Ureter (tissue), 1 donor: ENCODE measurements at places on chromosomes 12 and 14.

GRCh38 chr14:104799244-104800014, 1.5 kb upstream of the ZBTB42 start:
- no peak for DNase-seq

GRCh38 chr12:77442633-77443032, 377.3 kb upstream of the E2F7 start:
- no peak for DNase-seq

DNA sequence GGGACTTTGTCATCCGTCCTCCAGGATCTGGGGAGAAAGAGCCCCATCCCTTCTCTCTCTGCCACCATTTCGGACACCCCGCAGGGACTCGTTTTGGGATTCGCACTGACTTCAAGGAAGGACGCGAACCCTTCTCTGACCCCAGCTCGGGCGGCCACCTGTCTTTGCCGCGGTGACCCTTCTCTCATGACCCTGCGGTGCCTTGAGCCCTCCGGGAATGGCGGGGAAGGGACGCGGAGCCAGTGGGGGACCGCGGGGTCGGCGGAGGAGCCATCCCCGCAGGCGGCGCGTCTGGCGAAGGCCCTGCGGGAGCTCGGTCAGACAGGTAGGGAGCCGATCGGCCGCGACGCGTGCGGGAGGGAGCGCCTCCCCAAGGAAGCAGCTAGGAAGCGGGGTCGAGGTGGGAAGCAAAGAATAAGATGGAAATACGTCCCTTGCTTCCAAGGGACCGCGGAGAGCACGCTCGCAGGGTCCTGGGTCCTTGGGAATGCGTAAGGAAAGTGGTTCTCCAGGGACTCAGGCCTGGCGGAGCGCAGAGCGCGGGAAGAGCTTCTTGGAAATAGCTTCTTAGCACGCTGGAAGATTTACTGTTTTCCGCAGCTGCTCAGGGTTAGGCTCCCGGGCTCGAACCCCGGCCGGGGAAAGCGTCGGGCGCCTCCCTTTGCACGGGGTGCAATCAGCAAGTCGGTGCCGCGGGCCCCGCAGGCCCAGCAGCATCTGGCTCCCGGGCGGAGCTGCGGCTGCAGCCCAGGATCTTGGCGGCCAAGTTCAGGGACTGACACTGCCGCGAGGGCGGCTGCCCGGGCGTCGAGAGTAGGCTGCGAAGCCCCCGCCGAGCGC, 457 bp downstream of the SOCS2 start:
- DNase-seq, result peak; percentile 46

DNA sequence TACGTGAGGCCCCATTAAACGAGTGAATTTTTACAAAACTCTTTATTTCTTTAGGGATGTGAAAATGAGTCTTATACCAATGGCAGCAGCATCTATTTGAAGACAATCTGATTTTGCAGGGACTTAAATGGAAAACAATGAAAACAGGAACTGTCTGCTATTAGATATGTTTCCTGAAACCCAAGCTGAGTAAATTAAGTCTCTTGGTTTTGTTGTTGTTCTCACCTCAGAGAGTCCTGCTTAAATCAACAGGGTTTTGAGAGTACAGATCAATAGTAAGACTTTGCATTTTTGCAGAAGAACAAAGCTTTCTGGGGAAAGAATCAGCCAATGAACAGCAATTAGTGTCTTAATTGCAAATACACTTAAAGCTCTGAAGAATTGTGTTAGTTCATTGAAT, 39.1 kb upstream of the LGR5 start:
- no peak for DNase-seq

DNA sequence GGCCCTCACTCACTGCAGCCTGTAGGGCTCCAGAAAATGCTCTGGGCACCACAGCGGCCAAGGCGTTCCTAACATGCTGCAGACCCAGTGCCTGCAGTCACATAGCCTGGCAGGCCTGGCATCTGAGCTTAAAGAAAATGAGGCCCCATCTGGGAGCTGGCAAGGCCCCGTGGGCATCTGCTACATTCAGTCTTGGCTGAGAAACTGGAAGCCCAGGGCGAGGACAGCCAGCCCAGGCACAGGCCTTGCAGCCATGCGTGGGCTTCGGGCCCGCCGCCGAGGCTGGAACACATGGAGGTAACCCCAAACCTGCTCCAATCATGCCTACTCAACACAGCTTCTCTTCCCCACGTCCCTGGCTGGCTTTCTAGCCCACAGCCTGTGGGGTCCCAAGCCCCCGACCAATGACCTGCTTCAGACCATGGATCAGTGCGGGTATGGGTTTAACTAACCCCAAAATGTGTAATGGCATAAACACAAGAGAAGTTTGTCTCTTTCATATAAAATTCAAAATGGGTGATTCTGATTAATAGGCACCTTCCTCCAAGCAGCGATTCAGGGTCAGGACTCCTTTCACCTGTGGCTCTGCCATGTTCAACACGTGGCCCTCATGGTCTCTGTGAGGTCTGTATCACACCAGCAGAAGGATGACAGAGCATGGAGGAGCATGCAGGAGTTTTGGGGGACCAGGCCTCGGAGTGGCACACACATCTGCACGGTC, 6.4 kb downstream of the NGB start:
- DNase-seq, result no peak
